ENCODE measurements at places on chromosomes 1 and 21. TPM values are rescaled to one million over a fixed set of nuclear protein-coding genes. Genes with fewer than 3 reads are reported as not detected.

The FMOD gene
- not detected for total RNA-seq

The ADGRL4 gene
- total RNA-seq: not detected

The TTC34 gene
- total RNA-seq: 0.02 TPM

The PCSK9 gene
- 3.9 TPM for total RNA-seq

The TCHH gene
- total RNA-seq: 0.27 TPM

The CELSR2 gene
- 5.1 TPM for total RNA-seq

The CHODL gene
- not detected for total RNA-seq

The LRRN2 gene
- total RNA-seq: 11.8 TPM

The TAF12 gene
- 11.4 TPM for total RNA-seq
